Cerebellum (tissue), 4 donors: ENCODE measurements at places on chromosomes 7 and 10. TPM values are rescaled to one million over a fixed set of nuclear protein-coding genes. Genes with fewer than 3 reads are reported as not detected.

Gene SPOCK2
- total RNA-seq, result 118 TPM

GRCh38 chr10:103829838-103830465, 25.4 kb downstream of the SH3PXD2A start:
- DNase-seq, result no peak

- no peak for DNase-seq
Measured at GRCh38 chr10:132962623-132963429, 20.5 kb upstream of the CFAP46 start.

Gene LRRTM3
- total RNA-seq, result 17.1 TPM

DNA sequence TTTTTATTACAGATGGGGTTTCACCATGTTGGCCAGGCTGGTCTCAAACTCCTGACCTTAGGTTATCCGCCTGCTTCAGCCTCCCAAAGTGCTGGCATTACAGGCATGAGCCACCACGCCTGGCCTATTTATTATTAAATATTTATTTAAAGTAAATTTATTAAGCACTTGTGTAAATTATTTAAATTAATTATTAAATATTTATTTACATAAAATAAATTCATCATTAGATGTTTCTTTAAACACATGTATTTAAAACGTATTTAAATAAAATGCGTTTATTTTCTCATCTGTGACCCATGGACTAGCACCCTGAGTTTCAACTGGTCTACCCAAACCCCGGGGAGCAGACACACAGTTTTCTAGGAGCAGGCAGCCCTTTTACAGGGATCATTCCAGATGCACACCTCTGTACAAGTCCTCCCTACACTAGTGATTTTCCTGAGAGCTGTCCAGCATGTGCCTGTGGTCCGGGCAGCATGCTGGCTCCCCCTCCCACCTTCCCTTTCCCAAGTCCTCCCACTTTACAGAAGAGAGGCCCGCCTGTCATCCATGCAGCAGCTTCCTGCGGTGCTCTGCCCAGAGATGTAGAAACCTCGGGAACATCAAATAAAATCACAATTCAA, 89.2 kb upstream of the ATP6V0A4 start:
- no peak for DNase-seq

Gene NME8
- total RNA-seq, result not detected

Gene ZNF786
- total RNA-seq, result 16.0 TPM

Gene LRRD1
- total RNA-seq, result 1.7 TPM

Gene SPDYE16
- total RNA-seq, result 0.27 TPM

GRCh38 chr10:123948030-123948823, 56.6 kb upstream of the CPXM2 start:
- no peak for DNase-seq

Gene IL6
- total RNA-seq, result not detected

DNA sequence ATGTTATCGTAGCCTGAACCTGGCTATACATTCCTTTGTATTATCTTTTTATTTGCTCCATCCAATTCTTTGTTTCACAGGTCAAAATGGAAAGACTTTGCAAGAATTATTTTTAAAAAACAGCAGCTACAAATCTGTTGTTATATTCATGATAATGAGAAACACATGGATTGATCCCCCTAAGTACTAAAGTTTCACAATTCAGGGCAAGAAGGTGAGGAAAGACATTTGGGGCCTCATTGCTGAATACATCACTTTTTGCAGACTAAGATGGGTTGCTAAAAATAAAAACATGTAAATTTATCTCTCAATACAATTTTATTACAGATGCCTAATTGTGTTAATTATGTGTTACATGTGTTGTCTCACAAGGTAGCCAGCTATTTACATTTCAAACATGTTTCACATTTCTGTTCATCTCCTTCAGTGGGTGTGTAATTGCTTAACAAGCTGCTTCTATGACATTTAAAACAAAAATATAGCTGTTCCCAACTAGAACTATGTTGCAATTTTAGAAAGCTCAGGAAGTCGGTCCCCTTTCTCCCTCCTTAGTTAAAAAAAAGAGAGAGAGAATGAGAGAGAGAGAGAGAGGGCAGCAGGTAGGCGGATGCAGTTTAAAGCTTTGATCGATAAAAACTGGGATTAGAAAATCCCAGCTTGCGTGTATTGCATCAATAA, 606.3 kb upstream of the FZD8 start:
- DNase-seq, result no peak

DNA sequence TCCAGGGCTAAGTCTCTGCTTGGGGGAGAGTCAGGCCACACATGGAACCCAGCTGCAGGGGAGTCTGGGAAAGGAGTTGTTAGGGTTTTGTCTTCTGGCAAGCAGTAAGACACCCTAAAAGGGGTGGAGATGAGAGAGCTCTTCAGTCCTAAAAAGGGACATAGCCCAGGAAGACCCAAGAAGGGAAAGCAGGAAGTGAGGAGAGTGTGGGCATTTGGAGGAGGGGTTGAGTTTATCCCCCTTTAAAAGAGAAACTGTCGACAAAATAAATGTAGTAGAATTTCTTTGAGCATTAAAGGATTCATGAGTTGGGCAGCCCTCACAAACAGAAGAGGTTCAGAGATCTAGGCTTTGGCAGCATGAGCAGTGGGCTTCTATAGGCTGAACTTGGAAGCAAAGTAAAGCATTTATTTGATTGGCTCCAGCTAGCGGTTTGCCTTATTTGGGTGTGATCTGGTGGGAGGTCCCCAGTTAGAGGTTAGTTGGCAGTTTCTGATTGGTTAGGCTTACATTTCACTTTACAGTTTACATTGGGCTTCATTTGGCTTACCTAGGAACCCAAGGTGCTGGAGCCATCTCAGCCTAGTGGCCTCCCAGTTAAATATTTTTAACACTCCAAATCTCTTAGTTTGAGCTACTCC, 246.7 kb downstream of the CAMK1D start:
- DNase-seq, result no peak

DNA sequence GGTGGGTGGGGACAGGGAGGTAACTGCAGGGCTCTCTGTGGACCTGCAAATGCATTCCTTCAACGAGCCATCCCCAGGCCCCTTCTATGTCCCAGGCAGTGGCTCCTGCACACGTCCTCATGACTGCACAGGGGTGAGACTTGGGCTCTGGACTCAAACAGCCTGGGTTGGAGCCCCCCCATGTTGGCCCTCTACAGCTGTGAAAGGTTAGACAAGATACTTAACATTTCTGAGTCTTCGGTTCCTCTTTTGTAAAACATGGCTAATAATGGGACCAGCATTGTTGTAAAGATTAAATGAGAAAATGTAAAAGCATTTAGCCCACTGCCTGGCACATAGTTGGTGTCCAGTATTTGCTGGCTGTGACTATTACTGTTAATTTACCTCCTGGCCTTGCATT, 41.8 kb downstream of the CHST3 start:
- no peak for DNase-seq

Gene ZC3HAV1L
- 19.5 TPM for total RNA-seq
